ENCODE measurements at places on chromosomes 6 and 20.

- no peak for DNase-seq
Observed at GRCh38 chr6:297571-298232, 5.4 kb downstream of the DUSP22 start.

DNA sequence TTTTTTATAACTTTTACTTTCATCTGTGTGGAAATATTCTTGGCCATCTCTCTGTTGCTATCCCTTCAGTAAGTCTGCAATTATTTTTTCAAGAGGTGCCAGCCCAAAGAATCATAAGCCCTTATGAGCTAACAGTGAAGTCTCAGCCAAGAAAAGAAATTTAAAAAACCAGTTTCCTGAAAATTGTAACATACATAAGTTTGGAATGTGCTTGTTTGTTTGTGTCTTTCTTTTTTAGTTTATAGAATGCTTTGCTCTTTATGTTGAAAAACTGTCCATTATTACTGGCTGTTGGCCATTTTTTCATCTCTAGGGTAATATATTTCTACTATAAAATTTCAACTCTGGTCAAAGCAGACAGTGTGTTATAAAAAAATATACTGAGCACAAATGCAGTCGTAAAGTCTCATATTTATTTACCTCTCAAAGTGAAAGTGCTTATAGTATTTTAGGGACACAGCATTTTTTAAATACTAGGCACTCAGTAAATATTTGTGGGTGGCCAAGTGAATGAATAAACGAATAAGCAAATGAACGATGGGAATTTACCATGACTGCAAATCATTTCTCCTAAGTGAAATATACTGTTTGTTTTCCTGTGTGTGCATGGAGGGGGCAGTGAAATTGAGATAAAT is 659.7 kb downstream of the KIF16B start:
- peak; percentile 90 for DNase-seq

- DNase-seq: no peak
Observed at GRCh38 chr6:7496266-7496875, 45.1 kb upstream of the DSP start.

DNA sequence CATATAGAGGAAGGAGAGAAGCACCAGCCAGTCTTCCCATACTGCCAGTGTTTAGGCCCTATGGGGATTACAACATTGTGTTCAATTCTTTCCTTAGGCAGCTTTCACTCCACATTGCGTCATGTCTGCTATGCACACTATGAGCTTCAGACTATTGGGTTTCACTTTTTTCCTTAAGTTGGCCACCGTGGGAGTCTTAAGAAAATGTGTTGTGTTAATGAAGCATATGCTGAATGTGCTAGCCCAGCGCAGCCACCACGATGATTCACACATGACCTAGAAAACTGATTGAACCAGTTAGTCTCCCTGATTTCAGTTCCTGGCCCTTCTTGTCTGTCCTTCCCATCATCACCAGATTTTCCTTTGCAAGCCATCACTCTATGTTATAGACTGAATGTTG is 21.5 kb downstream of the TUBB2B start:
- DNase-seq: no peak

- no peak for DNase-seq
Observed at GRCh38 chr6:159193923-159194322, 24.7 kb downstream of the FNDC1 start.

DNA sequence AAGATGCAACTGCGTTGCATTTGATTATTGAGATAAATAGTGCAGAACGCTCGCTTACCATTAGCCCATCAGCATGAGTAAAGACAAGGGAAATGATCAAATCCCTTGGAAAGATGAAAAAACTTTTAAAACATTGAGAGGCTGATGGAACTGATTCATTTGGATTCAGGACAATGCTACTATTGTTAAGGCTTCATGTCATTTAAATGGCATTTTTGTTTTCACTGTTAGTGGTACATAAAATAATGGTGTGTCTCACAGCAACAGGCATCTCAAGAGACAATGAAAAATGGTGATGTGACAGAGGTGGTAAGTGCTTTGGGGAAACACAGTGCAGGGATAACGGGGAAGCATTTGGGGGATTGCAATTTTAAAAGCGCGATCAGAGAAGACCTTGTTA is 159.7 kb upstream of the KCNG1 start:
- no peak for DNase-seq

DNA sequence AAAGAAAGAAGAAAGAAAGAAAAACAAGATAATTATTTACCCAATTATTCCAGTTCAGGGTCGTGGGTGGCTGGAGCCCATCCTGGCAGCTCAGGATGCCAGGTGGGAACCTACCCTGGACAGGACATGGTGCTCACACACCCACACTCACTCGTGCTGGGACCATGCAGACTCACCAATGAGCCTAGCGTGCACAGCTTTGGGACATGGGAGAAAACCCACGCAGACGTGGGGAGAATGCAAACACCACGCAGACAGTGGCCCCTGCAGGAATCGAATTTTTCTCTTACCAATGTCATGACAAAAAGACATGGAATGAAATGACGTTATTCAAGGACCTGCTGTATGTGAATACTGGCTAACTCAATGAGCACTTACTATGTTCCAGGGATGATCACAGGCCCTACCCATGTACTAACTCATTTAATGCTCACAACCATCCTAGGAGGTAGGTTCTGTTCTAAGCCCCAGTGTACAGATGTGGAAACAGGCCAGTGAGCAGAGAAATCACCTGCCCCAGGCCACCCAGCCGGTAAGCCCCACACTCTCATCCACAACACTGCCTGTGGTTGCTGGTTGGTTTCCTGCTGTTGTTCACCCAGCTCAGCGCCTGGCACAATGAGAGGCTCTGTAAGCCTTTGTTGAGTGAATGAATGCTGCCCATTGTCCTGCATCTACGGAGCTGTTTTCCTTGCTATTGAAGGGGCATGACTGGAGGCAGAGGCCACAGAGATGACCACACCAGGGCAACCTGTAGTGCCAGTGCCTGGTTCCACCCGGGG is 6.8 kb upstream of the PI16 start:
- no peak for DNase-seq

DNA sequence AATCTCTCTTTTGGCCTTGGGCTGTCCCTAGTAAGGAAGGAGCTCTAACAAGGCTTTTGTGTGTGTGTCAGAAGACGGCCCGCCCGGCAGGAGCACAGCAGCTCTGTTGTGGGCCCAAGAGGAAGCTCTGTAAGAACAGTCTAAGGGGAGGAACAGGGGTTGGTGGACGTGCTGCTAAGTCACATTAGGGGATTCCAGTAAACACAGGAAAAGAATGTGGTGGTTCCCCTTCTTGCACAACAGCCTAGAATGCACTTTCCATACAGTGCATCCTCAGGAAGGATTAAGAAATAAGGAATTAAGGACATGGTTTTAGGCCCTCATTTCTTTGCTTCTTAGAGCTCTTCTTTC is 114.5 kb downstream of the RNF144B start:
- DNase-seq: no peak

DNA sequence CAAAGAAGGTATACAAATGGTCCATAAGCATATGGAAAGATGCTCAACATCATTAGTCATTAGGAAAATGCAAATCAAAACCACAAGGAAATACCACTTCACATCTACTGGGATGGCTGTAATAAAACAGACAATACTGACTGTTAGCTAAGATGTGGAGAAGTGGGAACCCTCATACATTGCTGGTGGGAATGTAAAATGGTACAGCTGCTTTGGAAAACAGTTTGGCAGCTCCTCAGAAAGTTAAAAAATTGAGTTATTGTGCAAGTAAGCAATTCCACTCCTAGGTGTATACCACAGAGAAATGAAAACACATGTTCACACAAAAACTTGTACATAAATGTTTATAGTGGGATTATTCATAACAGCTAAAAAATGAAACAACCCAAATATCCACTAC is 173.0 kb upstream of the JAG1 start:
- no peak for DNase-seq
